ENCODE measurements at places on chromosomes 5 and 9. TPM values are rescaled to one million over a fixed set of nuclear protein-coding genes. Genes with fewer than 3 reads are reported as not detected.

The PDE8B gene
- not detected for total RNA-seq

GRCh38 chr5:68433526-68433922 lies 218.0 kb downstream of the PIK3R1 start:
- DNase-seq: no peak

The CYLC2 gene
- total RNA-seq: not detected

DNA sequence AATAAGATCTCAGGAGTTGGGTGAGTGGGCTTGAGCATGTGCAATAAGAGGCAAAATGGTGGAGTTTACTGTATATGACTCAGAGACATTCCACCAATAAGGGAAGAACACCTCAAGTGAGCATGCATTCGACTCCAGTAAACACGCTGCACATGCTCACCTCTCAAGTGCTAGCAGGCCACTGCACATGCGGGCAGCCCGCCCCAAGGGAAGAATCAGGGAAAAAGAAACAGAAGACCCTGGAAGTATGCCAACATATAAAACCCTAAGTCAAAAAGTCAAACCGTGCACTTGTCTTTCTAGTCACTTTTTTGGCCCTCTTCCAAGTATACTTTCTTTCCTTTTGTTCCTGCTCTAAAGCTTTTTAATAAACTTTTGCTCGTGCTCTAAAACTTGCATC lies 245.3 kb upstream of the RASA1 start:
- no peak for DNase-seq

- no peak for DNase-seq
These were observed 60.1 kb downstream of the FAM174A start for GRCh38 chr5:100595152-100595811.

DNA sequence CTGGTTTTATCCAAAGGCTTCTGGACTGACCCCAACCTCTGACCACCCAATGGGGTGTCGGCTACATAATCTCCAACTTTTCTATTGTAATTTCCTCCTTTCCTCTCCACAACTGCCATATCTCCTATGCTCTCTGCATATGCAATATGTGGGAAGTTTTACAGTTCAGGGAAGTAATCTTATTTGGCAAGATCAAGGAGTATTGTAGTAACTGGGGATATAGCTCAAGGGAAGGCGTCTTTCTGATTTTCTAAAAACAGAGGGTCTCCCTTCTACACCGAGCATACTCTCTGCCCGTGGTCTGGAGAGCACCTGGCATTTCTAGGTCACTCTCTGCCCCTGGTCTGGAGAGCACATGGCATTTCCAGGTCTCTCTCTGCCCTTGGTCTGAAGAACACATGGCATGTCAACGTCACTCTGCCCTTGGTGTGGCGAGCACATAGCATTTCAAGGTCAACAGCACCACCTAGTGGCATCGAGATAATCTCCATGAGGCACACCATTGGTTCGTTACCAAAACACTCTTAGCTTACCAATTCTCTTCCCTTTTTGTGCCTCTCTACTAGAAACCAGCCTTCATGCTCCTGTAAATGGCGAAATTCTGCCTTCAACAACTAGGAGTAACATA lies 616.4 kb upstream of the NUDT12 start:
- no peak for DNase-seq

The SLC34A3 gene
- total RNA-seq: not detected

The IL11RA gene
- 67.5 TPM for total RNA-seq

DNA sequence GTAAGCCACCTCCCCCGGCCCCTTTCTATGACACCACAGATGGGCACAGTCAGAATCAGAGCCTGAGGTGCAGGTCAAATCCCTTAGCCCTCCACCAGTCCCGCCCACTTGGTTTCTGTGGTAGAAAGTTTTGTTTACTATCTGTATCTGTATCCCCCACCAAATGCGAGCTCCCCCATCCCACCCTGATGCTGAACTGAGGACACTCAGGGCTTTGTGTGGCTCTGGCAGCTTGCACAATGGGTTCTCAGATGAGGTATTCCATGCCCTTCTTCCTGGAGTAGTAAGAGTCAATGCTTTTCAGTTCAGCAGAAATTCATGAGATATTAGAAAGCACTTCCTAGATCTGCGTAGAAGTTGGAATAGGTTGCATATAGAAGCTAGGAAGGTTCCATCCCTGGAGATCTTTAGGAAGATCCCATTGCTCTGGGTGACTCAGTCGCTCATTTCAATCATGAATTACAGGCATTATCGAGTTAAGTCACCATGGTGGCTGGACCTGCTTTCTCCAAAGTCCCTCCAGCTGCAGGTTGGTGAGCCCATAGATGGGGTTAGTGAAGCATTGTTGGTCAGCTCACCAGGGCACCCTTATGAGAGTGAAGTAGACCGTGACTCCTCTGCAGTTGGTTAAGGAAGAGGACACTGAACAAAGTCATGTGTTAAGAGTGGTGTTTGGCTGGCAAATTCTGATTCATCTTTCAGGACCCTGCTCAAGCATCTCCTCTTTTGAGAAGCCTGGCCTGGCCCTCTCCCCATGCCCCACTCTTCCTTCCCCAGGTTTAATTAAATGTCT lies 10.6 kb upstream of the KCNIP1 start:
- no peak for DNase-seq

The PDCD1LG2 gene
- not detected for total RNA-seq

DNA sequence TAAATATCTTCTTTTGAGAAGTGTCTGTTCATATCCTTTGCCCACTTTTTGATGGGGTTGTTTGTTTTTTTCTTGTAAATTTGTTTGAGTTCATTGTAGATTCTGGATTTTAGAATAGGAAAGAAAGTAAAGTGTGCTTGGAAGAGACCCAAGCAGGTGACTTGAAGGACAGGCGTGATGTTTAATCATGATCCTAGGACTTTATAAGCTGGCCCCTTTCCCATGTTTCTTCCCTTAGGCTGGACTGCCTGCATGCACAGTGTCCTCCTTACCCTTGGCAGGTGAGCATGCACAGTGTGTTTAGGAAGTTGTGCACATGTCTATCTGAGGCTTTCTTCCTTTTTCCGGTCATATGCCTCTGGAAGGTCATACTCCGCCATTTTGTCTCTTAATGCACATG lies 61.3 kb downstream of the ISOC1 start:
- DNase-seq: no peak

GRCh38 chr9:104836767-104837166 lies 72.8 kb downstream of the NIPSNAP3B start:
- DNase-seq: no peak

The PRDM9 gene
- not detected for total RNA-seq

GRCh38 chr5:81068635-81069034 lies 108.5 kb downstream of the RASGRF2 start:
- DNase-seq: no peak

DNA sequence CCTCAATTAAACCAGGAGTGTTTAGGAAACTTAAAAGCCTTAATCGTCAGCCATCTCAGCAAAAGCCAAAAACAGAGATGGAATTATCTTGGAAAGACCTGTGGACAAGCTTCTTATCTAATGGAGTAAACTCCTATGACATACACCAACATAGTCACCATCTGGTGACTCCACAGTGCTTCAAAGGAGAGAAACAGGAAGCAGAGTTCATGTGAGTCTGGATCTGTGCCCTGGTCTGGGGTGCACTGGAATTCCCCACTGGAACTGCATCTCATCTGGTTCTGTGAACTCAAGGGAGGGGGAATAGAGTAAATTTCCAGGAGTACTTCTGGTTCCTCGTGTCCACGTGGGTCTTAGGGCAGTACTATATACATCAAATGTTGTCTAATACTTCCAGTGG lies 36.3 kb upstream of the KCNN2 start:
- no peak for DNase-seq

GRCh38 chr9:8033794-8034193 lies 234.2 kb upstream of the DMAC1 start:
- DNase-seq: no peak

The IL5 gene
- total RNA-seq: not detected

The SMIM27 gene
- total RNA-seq: 16.1 TPM

DNA sequence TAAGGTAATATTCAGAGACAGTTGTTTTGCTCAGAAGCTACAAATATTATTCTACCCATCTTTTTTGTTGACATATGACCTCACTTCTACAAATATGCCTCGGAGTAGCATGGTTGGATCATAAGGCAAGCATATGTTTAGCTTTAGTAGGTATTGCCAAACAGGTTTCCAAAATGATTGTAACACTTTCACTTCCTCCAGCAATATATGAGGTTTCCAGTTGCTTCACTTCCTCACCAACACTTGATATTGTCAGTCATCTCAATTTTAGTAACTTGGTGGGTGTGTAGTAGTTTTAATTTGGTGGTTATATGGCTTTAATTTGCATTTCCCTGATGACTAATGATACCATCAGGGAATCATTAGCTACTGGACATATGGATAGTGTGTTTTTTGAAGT lies 46.7 kb downstream of the TNFSF8 start:
- DNase-seq: no peak

GRCh38 chr5:98827161-98827560 lies 53.7 kb downstream of the RGMB start:
- DNase-seq: no peak

The F2RL2 gene
- not detected for total RNA-seq

DNA sequence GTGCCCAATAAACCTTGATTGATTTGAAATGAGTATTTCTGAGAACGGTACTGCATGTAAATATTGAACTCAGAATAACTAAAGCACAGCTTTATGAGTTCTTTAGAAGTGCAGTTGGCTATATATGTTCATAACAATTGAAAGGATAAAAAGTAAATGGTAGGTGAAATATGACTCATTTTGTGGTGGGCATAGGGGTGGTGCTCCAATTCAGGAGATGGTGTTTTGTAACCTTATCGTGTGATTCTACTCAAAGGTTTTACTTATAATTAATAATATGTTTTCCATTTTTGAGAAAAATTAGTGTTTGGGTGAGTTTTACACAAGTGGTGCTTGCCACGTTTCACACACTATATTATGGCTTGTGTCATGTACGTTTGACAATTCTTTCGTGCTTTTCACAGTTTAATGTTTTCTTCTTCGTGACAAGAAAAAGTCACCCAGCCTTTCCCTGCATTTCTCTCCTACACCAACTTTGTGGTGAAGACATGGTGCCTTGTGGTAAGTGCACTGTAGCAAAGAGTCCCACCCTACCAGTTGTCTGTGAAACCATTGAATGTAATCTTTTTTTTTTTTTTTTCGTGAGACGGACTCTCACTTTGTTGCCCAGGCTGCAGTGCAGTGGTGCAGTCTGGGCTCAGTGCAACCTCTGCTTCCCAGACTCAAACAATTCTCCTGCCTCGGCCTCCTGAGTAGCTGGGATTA lies 492.5 kb upstream of the SGCD start:
- peak; percentile 65 for DNase-seq

- no peak for DNase-seq
These were observed 16.1 kb downstream of the PCSK5 start for GRCh38 chr9:75906531-75906930.

The ANKRD18B gene
- not detected for total RNA-seq

The ADAMTS2 gene
- total RNA-seq: not detected

DNA sequence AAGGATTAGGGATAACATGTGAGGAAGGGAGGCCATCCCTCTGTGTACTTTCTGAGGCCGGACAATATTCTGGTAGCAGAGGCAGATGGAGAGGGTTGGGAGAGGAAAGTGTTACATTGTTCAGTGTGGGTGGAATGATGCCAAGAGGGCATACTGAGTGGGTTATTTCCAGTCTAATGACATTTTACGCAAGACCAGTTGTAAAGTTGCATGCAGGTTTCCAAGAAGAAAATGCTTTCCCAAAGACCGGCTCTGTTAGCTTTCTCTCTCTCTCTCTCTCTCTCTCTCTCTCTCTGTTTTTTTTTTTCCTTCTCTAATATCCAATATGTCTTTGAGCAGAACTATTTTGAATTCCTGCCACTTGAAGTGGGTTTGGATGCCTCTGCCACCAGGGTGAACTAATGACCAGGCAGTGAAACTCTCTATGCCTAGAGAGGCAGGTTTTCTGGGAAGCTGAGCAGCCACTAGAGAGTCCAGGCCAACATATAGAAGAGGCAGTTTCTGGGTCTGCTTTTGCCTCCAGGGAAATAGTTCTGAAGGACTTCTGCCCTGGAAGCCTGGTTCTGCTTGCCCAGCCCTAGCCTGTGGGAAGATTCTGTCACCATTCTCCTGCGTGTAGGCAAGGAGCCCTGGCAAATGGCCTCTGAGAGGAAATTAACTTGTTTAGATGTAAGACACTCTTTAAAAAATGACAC lies 24.4 kb upstream of the ZNF366 start:
- DNase-seq: no peak

The LHX6 gene
- total RNA-seq: not detected

The ENC1 gene
- total RNA-seq: 44.2 TPM

DNA sequence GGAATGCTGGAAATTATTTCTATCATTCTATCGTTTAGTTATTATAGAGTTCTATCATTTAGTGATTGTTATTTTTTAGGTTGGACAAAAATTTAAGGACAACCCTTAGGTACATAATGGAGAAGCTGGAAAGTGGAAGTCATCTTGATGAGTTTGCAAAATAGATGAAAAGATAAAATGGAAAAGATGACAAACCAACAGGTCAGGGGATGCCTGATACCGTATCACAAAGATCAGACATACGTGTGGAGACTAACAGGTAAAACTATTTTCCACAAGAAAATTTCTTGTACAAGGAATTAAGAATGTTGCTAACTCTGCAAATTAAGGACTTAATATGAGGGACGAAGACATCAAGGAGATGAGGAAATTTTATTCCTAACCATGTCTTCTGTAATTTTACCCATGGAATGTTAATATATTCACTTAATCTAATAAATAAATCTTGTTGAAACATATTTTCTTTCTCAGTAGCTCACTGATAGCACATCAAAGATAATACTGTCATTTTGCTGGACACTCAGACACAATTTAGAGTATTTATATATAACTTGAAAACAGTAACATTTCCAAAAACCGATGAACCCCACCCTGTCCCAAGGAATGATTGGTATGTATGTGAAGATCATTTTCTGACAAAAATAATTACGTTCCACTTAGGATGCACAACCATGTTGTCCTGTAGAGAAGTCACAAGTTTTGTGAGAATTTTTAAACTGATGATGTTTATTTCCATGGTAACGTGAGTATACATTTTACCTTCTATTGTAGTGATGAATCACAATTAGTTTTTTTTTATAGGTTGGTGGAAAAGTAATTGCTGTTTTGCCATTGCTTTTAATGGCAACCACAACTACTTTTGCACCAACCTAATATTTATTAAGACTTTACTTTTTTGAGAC lies 2.6 kb downstream of the LURAP1L start:
- no peak for DNase-seq

The LCP2 gene
- 132 TPM for total RNA-seq

DNA sequence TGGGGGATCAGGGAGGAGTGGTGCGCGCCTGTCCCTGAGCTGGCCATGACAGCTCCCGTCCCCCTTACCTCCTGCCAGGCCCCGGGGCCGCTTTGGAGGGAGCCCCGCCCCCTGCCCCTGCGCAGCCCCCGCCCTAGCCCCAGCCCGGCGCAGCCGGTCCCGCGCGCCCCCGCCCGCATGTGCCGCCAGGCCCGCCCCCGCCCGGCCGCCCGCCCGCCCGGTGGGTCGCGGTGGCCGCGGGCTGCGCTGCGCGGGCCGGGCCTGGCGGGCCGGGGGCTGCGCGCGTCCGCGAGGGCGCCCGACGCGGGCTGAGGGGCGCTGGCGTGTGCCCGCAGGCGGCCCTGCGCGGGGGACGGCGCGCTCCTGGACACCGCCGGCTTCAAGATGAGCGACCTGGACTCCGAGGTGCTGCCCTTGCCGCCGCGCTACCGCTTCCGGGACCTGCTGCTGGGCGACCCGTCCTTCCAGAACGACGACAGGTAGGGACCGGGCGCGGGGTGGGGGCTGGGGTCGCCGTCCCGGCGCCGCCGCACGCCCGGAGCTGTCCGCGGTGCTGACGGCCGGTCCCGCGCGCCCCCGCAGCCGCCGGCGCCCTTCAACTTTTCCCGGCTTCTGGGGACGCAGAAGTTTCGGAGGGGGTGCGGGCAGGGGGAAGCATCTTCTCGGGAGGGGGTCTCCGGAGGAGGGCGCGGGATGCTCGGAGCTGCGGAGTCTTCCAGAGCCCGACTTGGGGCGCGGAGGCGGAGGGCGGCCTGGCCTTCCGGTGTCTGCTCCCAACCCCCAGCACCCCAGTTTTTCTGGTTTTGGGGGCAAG lies 12.5 kb downstream of the KCNT1 start:
- no peak for DNase-seq

All from CD8-positive, alpha-beta T cell (primary cell).